ENCODE measurements at places on chromosomes 6 and 20. TPM values are rescaled to one million over a fixed set of nuclear protein-coding genes. Genes with fewer than 3 reads are reported as not detected.
A peak's percentile ranks its signal among the peaks of the same experiment; 100 is the strongest.

ENPP3 gene
- total RNA-seq = not detected

GRCh38 chr20:16684416-16684815, 45.4 kb upstream of the SNRPB2 start:
- no peak for DNase-seq

- DNase-seq = no peak
These were observed 149.7 kb downstream of the ASCC3 start for GRCh38 chr6:100731411-100731810.

DNA sequence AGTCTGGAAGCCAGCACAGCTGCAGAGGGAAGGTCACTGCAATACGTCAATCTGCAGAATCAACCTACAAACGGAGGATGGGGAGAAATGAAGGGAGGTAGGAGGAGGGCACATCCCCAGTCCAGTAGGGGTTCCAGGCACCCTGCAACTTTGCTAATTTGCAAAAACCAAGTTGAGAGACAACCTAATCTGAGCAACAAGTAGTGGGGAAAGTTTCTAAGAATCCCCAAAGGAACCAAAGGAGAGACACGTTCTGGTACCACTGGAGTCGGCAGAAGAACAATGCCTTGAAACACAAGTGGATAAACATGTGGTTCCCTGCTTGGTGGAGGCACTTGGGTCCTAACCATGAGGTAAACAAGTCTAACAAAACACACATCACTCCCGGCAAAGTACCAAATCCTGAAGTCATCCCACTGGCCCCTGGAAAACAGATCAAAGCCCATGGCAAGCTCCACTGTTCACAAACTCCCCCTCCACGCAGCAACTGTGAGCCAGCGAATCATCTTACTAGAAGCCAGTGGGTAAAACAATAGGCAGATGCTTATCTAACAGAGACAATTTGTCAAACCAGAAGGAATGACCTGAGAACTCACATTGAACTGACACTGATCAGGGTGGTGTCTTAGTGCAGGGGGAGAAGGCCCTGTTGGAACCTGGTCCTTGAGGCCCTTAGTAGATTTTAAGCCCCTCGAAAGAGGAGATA, 4.7 kb downstream of the MRPS18A start:
- no peak for DNase-seq

DNA sequence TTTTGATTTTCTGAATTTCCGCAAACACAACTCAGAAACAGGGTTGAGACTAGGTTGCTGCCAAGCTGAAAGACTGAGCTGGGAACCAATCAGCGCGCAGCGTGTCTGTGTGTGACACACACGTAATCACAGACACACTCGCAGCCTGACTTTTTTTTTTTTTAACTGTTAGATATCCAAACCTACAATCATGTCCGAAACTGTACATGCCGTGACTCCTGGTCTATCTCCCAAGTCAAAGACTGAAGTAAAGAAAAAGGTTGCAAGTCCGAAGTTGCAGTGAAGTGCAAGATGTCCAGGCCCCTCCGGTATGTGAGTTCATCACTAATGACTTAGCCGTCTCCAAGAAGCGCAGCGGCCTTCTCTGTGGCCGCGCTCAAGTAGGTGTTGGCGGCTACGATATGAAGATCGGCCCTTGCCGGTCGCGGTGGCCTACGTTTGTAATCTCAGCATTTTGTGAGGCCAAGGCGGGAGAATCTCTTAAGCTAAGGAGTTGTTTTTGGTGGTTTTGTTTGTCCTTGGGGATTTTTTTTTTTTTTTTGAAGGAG, 108.2 kb downstream of the HFE start:
- DNase-seq = peak; percentile 80

SLC22A1 gene
- 0.19 TPM for total RNA-seq
